IMR-90 (cell line): ENCODE measurements at places on chromosomes 11 and 22. TPM values are rescaled to one million over a fixed set of nuclear protein-coding genes. Genes with fewer than 3 reads are reported as not detected.

- H3K27ac ChIP-seq, result peak overlapping the region; percentile 64; the same call in 1 of the 2 replicates
- H3K4me3 ChIP-seq, result no peak overlapping the region
- H3K4me1 ChIP-seq, result peaks cover 11% of the 10 kb centered on the region
- H3K27me3 ChIP-seq, result no peaks in the 10 kb centered on the region
- DNase-seq, result peak; percentile 99
- peaks cover 30% of the 10 kb centered on the region for H3K36me3 ChIP-seq
These were observed 7.5 kb downstream of the TMEM138 start for GRCh38 chr11:61369372-61370348.

- peaks cover 27% of the 10 kb centered on the region for H3K27me3 ChIP-seq
- DNase-seq, result peak; percentile 72
- H3K36me3 ChIP-seq, result no peaks in the 10 kb centered on the region
- no peaks in the 10 kb centered on the region; the same call in 1 of the 2 replicates for H3K4me1 ChIP-seq
- no peak overlapping the region for H3K27ac ChIP-seq
- no peak overlapping the region for H3K4me3 ChIP-seq
These were observed 143.2 kb downstream of the BBOX1 start for GRCh38 chr11:27183672-27184457.

- no peak overlapping the region for H3K4me3 ChIP-seq
- no peak overlapping the region for H3K27ac ChIP-seq
- peaks cover 7% of the 10 kb centered on the region; the same call in 1 of the 2 replicates for H3K27me3 ChIP-seq
- no peaks in the 10 kb centered on the region for H3K36me3 ChIP-seq
These were observed 71.8 kb upstream of the ASPHD2 start for GRCh38 chr22:26357281-26357680.

GRCh38 chr11:16049611-16050010, 306.7 kb downstream of the SOX6 start:
- no peak overlapping the region for H3K4me3 ChIP-seq
- H3K4me1 ChIP-seq, result no peaks in the 10 kb centered on the region
- H3K36me3 ChIP-seq, result peaks cover 2% of the 10 kb centered on the region; the same call in 1 of the 2 replicates
- H3K27me3 ChIP-seq, result no peaks in the 10 kb centered on the region
- H3K27ac ChIP-seq, result no peak overlapping the region

- DNase-seq, result no peak
- peaks cover 2% of the 10 kb centered on the region; the same call in 1 of the 2 replicates for H3K27me3 ChIP-seq
- no peak overlapping the region for H3K27ac ChIP-seq
- H3K36me3 ChIP-seq, result no peaks in the 10 kb centered on the region
- no peaks in the 10 kb centered on the region for H3K4me1 ChIP-seq
- no peak overlapping the region for H3K4me3 ChIP-seq
These were observed 367.6 kb downstream of the TMEM135 start for GRCh38 chr11:87405356-87405755.

The SCGB1A1 gene
- not detected in 2 replicates for total RNA-seq

The SCGB1C1 gene
- not detected in 2 replicates for total RNA-seq

The MUC2 gene
- not detected in 2 replicates for total RNA-seq

The MYEOV gene
- 6.1 and 6.8 TPM in 2 replicates for total RNA-seq

The ARHGAP42 gene
- total RNA-seq, result 7.3 and 8.9 TPM in 2 replicates

The TMEM223 gene
- total RNA-seq, result 9.7 and 14.2 TPM in 2 replicates
